ENCODE measurements at places on chromosomes 1 and 21.

GRCh38 chr21:39071623-39072214 is 111.5 kb downstream of the PSMG1 start:
- no peak for DNase-seq

DNA sequence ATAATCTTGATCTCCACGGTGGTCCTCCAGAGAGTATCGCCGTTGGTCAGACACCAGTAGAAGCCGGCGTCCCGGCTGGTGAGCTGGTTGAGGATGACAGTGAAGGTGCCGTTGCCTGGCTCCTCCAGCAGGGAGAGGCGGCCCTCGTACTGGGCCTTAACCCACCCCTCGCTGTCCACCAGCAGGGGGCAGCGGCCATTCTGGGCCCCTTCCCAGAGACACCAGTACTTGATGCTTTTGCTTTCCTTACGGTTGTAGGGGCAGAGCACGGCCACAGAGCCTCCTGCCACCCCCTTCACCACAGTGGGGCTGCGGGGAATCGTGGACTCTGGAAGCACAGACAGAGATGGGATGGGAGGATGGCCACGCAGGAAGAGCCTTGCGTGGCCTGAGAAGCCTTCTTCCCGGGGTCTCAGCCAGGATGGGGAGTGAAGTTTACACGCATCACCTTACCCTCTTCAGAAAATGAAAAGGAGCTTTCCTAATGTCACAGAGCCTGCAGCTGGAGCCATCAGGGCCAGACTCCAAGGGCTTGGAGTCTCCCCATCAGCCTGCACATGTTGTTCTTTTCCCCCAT is 10.7 kb downstream of the PIGR start:
- DNase-seq: no peak

- no peak for DNase-seq
These were observed 667.4 kb upstream of the ZP4 start for GRCh38 chr1:238558156-238558555.

- DNase-seq: no peak
These were observed 4.3 kb upstream of the CBR1 start for GRCh38 chr21:36065497-36066036.

DNA sequence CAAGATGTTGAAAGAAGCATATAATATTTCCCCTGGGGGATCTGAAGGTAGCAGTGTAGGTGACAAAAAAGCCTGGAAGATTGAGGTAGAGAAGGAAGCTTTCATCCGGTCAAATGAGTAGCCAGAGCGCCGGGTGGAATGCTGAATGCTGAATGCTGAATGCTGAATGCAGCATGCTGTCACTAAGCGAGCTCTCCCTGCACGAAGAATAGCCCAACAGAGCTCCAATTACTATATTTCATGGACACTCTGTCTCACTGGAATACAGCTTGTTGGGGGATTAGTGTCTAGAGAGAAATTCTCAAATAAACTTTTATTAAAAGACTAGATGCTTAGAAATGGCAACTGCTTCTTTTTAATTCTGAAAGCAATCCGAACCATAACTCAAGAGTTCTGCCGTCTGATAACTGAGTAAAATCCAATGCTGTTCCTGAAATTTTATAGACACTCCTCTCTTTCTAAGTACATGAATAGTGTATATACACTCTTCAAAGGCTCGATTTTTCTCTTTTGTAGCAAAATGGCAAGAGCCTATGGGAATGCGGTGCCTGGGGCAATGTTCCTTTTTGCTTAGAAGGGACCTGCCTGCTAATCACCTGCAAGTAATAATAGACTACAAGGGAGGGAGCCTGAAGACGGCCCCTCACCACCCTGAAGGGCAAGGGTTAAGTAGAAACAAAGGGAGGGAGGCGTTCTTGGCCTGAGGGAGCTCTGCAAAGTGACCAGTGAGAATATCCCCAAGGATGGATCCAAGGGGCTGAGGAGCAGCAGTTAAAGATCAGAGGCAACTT is 203.7 kb upstream of the ESRRG start:
- no peak for DNase-seq

- DNase-seq: no peak
These were observed 105.7 kb upstream of the SNX7 start for GRCh38 chr1:98555814-98556213.

GRCh38 chr1:110464340-110464739 is 13.4 kb downstream of the PROK1 start:
- DNase-seq: no peak

GRCh38 chr1:172893146-172893841 is 157.4 kb downstream of the TNFSF18 start:
- DNase-seq: no peak

DNA sequence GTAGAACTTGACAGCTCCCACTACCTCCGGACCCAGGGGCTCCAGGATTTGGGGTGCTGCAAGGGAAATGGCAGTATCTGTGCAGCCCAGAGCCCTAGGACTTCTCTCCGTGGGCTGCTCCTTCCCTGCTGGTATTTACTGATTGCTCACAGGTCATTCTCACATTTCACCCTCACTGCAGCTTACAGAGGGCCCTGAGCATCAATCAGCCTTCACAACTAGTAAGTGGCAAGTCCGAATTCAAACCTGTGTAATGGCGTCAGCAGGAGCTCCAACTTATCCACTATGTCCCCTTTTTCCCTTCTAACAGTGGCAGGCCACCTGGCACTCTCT is 32.4 kb downstream of the PIK3C2B start:
- no peak for DNase-seq

DNA sequence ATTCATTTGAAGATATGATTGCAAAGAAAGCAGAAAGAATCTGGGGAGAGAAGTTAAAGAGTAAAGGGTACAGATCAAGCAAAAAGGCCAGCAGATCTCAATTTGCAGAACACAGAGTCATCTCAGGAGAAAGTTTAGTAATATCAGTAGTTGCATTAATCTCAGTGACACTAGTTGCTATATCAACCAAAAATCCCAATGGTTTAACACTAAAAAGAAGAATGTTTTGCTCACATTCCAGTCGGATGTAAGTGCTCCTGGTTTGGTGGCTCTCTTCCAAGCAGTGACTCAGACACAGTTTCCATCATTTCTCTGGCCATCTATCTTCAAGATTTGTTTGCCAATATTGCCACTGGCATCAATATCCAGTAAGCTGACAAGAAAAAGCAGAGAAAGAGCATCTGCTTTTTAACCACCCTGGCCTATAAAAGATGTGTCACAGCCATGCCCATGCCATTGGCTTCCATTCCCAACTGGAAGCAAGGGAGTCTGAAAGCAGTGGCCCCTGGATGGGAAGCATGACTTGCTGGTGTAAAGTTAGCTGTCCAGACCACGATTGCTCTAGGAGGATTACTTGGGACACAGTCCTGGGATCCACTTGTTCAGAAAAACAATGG is 45.5 kb upstream of the AIM2 start:
- DNase-seq: no peak

DNA sequence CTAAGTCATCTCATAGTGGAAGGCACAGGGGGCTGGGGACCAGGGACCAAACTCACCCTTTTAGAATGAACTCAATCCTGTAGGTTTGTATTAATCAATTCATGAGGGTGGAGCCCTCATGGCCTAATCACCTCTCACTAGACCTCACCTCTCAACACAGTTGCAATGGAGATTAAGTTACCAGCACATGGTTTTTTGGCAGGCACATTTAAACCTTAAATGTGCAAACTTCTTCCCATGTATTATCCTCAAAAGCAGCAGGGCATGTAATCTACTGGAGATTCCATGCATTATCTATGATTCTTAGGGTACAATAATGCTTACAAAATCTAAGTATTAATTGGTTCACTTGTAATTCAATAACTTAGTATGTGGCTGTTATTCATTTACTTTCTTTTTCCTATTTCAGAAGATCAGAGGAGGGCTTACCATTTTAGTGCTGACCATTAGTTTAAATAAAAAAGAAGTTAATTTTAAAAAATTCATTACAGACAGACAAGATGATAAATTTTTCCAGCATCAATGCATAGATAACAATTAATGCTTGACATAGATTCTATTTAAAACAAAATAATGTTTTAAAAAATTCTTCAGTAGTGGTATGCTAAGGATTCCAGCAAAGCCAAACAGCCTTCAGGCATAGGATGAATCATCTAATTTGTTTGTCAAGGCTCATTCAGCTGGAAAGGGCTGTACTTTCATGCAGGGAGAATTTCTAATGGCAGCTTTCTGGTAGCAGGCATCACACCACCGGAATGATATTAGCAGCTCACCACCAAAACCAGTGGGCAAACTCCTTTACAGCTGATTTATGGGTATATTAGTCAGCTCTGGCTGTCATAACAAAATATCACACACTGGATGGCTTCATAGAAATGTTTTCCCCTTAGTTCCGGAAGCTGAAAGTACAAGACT is 124.6 kb upstream of the ZNF648 start:
- DNase-seq: no peak
